ENCODE measurements at places on chromosomes 2 and 18.

- no peak for DNase-seq
Measured at GRCh38 chr2:206918263-206918662, 21.1 kb upstream of the CPO start.

DNA sequence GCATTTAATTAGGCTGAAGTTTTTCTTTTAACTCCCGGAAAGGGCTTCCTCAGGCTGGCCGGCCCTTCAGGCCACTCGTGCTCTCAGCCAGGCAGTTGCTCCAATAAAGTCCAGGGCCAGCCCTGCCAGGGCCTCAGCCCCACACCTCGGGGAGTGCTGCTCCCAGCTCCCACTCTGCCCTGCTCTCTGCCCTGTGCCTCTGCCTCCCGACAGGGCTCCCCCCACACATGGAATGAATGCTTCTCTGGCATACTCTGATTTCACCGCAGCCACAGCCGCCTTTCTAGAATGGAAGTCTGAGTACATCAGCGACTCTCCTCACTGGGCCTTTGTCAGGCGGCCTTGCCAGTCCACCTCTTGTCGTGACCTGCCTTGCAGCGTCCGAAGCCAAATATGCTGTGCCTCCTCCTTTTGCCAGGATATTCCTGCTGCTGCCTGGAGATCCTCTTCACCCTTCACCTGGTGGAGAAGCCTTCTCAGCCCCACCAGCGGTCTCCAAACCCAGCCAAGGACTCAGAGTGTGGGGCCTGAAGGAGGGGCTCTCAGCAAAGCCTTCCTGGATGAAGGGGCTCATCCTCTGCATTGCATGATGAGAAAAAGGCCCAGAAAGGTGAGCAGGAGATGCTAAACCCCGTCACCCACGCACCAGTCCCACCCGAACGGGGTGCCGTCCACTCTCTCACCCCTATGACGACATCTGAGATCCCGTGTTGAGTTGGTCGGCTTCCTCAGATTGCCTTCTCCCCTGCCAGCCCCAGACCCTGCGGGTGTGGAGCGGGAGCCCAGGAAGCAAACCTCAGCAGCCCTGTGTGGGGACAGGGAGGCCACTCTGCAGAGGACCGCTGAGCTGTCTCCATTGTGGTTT is 472.7 kb upstream of the HS6ST1 start:
- no peak for DNase-seq

DNA sequence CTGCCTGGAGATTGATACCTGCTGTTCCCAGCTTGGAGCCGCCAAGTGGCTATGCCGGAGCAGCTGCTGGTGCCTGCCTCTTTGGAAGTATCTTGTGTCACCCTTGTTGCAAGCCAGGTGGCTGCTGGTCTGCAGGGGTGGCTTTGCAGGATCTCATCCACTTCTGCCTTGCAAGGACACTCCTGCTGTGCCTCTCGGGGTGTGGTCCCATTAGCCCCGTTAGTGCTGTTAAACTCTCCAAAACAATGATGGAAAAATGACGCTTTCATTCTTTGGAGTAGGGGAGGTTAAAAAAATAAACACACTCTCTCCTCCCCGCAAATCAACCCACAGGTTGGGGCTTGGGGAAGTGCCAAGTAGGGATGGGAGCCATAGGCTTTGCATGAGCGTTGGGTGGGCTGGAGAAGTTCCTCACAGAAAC is 352.8 kb downstream of the RNF144A start:
- no peak for DNase-seq

DNA sequence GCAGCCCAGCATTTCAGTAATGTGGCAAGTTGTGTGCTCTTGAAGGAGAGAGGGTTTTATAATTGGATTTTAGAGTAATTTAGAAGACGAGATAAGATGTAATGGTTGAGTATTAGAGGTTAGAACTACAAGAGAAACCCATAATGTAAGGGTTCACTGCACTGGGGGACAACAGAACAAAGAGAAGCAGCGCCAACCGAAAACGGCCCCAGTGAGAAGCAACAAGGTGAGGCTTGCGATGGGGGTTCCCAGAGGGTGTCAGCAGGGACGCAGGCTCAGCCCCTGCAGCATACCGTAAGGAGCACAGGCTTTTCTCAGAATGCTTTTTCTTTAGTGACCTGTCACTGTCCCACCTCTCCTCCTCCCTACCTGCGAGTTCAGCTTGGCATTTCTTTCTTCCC is 183.9 kb upstream of the ETAA1 start:
- DNase-seq: no peak

GRCh38 chr2:229206548-229206947 is 64.5 kb downstream of the PID1 start:
- no peak for DNase-seq

DNA sequence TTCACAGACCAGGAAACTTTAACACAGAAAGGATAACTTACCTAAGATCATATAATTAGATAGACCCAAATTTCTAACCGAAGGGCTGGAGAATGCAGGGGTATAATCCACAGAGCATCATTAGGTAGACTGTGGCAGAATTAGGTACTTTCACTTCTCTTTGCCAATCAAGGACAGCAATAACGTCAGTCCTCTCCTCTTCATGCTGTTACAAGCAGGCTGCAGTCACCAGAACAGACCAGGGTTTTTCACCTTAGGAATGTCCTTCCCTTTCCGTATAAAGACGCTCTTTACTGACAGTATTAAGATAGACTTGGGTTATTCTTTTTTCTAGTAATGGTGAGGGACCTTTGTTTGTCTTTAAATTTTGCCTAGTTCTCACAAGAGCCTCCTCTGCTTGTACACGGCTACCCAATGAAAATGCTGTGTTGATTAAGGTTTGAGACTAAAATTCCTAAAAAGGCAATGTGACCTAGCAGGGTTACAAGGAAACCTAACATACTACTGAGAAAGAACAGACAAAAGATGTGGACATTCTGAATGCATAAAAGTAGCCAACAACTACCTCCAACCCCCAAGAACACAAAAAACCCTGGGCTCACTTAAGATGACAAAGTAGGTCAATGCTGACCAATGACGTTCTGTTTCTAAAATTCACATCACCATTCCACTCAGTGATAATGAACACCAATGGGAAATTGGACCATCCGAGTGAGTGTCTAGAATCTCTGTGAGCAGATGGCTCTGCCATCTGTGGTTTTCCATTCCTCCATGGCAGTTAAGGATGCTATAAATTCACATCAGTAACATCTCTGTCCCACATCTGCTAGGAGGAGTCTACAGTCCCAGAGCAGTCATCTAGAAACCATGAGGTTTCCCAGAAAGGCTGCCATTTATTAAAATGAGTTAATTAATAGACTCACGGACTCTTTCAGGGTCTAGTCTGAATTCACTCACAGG is 2.1 kb downstream of the PDIA6 start:
- DNase-seq: no peak

Measured in D341Med (cell line).